ENCODE measurements at places on chromosomes 6 and 20.

GRCh38 chr20:24667689-24668383 is 198.4 kb downstream of the SYNDIG1 start:
- no peak for DNase-seq

DNA sequence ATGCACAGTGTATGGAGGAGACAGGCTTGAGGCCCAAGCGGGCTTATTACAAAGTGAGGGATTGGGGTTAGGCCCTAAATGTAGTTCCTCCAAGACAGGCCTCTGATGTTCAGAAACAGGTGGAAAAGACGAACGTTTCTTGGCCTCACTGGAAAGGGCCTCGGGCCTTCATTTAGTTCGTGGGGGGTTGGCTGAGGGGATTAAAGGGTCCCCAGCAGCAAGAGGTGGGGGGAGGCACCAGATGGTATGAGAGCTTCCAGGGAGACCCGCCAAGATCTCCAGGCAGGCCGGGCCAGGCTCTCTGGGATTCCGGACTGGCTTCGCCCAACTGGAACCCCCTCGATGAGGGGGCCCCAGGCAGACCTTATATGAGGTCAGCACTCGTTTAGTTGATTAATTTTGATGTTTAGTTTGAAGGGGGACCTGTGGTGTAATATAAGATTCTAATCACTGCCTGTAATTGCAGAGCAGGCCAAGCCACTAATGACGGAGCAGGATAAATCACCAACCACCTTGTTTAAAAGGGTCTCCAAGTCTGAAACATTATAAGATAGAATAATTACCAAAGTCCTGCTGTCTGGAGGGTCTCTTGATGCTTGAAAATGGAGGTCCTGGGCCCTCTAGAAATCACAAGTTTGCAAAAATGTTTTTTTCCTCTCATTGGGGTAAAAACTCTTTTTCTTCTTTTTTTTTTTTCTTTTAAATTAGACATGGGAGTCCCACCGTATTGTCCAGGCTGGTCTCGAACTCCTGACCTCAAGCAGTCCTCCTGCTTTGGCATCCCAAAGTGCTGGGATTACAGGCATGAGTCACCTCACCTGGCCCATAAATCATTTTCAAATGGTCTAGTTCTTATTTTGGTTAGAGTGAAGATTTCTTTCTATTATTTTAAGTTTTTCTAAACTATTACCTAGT is 2.2 kb downstream of the HMGA1 start:
- DNase-seq: peak; percentile 60

- DNase-seq: no peak
Measured at GRCh38 chr6:45652416-45652815, 274.7 kb upstream of the SUPT3H start.

- no peak for DNase-seq
Measured at GRCh38 chr6:99606656-99607415, at the start of gene PRDM13. Gene PRDM13 (plus strand): TSS chr6:99606833. CDS start chr6:99607035, 202 bp downstream.

GRCh38 chr6:158476389-158476788 is 83.5 kb upstream of the TMEM181 start:
- DNase-seq: no peak

- DNase-seq: peak; percentile 46
Measured at GRCh38 chr6:82555801-82556200, 192.2 kb downstream of the TPBG start.

All from RKO (cell line).